Fibroblast of skin of scalp (primary cell): ENCODE measurements at places on chromosomes 7 and 10.
A peak's percentile ranks its signal among the peaks of the same experiment; 100 is the strongest.

GRCh38 chr10:47364911-47365310 is 16.7 kb downstream of the RBP3 start:
- DNase-seq = no peak

- no peak for DNase-seq
These were observed 324.4 kb upstream of the AOAH start for GRCh38 chr7:37048674-37049073.

DNA sequence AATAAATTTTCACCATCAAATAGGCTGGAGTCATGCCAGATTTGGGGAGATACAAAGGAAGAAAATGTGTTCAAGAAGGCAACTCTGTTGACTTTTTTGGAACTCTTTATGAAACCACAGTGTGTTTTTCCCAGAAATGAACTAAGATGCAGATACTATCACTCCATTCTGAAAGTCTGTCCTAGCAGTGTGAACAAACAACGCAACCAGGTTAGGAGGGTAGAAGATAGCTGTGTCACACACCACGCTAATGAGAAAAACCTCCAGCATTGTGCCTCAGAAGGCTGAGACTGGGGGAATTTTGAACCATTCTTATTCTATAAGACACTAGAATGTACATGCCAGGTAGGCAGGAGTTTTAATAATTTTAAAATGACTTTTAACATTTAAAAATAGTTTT is 15.9 kb upstream of the ATP6V0A4 start:
- DNase-seq = no peak

DNA sequence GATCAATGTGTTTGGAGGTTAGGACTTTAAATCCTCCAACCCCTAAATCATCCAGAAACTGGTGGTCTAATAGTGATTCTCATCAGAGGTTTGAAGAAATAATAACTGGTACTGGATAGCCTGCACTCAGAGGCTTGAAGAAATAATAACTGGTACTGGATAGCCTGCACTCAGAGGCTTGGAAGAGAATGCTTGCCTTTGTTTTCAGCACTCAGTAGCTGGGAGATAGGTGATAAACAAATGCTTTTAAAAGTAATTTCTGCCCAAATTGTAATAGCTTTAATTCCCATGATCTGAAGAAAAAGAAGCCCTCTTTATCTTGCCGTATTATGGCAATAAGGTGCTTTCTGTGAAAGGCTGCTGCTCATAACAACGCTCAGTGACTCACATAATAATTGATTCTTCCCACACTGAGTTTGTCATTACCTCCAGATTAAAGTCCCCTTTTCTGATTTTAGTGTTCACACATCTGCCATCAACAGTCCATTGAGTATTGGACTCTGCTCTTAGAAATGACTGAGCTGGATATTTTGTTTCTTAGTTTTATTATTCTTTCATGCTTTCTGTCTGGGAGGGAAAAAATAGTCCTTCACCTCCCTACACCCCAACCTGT is 112.3 kb upstream of the PHYHIPL start:
- DNase-seq = no peak

- no peak for DNase-seq
These were observed 78.2 kb downstream of the NT5C2 start for GRCh38 chr10:103114876-103115275.

GRCh38 chr10:37857287-37858211 is at the start of gene ZNF248:
ZNF248 (minus strand) TSS chr10:37857610; CDS start chr10:37856310, 1,300 bp downstream.
- DNase-seq = peak; percentile 98

GRCh38 chr7:98467570-98468312 is 66.9 kb upstream of the BAIAP2L1 start:
- no peak for DNase-seq

- peak; percentile 24 for DNase-seq
These were observed 259.5 kb upstream of the NPY start for GRCh38 chr7:24024276-24025068.

- no peak for DNase-seq
These were observed 63.3 kb downstream of the CALML3 start for GRCh38 chr10:5588080-5588453.

GRCh38 chr10:108014145-108014901 is 849.8 kb upstream of the SORCS1 start:
- no peak for DNase-seq

DNA sequence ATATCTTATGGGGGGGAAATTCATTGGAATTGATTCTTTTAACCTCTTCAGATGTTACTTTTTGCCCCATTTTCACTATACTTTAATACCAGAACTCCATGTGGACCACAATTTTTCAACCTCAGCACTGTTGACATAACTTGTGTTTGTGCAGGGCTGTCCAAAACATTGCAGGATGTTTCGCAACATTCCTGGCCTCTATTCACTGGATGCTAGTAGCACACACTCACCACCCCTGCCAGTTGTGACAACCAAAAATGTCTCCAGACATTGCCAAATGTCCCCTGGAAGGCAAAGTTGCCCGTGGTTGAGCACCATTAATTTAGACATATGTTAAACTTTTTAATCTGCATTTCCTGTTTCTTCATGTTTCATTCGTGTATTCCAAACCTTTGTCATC is 234.7 kb downstream of the GFRA1 start:
- DNase-seq = peak; percentile 77

DNA sequence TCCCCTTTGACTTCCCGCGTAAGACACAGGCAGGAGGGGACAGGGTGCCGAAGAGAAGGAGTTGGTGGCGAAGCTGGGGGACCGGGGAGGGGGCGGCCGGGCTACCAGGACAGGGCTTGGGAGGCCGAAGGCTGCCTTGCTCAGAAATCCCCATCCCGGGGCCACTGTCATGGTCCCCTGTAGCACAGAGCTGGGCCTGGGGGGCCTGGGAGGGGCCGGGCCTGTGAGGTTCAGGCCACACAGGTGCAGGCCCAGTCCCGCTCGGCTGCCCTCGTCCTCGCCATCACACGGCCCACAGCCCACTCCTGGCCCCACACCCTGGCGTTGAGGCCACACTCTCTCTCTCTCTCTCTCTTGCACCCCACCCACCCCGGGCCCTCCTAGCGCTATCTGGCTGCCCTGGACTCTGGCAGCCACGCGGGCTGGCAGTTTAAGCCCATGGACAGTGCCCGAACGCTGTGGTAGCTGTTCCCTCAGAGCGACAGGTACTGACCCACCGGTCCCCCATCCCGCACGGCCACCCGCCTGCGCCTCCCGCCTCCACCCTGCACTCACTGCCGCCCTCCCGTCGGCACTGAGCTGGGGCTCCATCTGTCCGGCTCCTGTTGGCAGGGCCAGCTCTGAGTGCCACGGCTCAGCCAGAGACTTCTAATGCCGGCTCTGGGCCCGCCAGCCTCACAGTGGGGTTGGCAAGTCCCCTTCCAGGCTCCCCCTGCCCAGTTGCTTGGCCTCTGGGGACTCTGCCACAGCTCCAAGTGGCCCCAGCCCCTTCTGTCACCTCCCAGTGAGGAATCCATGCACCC is 28.0 kb downstream of the TTYH3 start:
- no peak for DNase-seq

DNA sequence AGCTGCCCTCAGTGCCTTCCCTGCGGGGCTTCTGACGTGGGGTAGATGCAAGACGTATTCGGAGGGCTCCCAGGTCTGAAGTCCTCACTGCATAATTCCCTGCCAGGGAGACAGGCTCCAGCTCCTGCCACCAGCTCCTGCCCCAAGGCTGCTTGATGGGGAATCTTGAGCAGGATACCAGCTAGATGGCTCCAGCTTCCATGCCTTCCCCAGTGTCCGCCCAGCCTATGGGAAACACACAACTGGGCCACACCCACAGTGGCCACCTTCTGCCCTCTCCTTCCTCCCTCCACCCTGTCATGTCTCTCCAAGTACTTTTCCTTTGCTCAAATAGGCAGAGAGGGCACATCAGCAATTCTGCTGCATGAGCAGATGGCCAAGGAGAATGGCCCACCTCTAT is 95.8 kb downstream of the PARP12 start:
- no peak for DNase-seq

DNA sequence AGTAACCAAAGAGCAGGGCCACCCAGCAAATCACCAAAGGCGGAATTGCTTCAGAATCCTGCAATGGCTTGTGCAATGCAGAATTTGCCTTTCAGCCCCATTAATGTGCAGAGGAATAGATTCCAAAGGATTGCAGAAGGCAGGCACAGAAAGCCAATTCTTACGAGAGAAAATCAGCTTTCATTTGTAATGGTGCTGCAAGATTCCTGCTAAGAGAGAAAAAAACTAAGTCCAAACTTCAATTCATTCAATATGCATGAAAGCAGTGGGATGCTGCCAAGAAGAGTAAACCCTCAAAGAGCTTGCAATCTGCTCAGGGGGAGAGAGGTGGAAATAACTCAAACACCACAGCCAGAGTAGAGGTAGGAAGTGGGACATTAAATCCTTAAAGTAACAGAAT is 70.4 kb downstream of the ENO4 start:
- no peak for DNase-seq

DNA sequence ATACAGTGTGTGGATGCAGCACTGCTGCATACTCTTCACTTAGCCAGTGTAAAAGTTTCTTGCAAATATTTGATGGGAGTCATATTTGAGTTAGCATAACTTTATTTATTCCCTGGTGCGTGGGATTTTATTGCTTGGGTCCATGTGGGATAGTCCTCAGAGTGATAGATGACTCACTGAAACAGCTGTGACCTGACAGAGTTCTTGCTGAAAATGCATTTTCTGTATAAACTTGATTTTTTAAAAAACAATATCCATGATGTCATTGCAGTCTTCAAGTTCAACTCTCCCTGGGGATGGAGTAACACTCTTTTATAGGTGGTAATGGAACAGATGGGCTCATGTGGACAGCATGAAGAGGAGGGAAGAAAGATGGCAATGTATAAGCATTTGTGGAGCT is 310.0 kb downstream of the PPP1R3A start:
- DNase-seq = no peak

DNA sequence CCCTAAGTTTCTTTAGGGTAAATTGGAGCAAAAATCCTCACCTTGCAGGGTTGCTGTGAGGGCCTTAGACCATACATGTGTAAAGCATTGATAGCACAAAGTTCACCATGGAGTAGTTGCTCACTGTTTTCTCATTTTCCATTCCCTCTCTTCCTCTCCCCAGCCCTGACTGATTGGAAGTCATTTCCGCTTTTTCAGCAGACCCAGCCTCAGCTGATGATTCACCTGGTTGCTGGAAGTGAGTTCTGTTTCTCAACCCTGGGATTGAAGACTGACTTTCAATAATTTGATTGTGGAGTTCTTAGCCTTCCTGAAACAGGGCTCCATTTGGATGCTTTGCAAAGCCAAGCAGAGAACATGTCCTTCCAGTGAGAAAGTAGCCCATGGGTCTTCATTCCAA is 107.0 kb downstream of the PLXNA4 start:
- no peak for DNase-seq

GRCh38 chr7:36036590-36036989 is 116.5 kb upstream of the EEPD1 start:
- no peak for DNase-seq

GRCh38 chr7:158396301-158396905 is 191.2 kb downstream of the PTPRN2 start:
- no peak for DNase-seq

DNA sequence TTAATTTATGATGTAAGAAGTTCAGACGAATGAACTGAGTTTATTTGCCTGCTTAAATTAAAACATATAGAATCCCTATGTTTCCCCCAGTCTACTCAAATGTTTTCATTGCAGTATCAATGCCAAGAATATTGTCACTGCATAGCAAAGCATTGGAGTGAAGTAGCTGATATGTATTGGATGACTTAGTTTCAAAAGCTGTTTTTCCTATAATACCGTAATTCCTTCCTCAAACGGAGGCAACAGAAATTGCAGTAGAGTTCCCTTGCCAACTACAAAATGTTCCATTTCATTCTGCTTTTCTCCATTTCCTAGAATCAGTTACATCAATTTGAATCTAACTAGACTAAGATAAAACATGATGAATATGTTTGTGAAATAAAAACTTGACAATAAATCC is 174.1 kb downstream of the CNTNAP2 start:
- no peak for DNase-seq

DNA sequence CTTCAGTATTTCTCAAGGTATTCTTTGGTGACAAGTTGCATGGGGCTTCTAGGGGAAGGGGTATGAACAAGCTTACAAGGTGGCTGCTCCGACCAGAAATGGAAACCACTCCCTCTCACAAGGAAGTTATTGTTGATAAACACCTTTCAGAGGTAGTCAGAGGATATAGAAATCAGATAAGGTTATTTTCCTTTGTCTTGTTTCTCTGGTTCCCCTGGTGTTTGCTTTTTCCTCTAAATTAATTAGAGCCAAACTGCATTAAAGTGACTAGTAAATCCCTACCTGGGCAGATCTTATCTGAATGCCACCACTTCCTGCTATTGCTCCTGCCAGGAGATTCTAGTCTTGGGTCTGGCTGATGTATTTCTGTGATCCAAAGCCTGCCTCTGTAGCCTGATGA is 725.4 kb downstream of the INHBA start:
- no peak for DNase-seq

DNA sequence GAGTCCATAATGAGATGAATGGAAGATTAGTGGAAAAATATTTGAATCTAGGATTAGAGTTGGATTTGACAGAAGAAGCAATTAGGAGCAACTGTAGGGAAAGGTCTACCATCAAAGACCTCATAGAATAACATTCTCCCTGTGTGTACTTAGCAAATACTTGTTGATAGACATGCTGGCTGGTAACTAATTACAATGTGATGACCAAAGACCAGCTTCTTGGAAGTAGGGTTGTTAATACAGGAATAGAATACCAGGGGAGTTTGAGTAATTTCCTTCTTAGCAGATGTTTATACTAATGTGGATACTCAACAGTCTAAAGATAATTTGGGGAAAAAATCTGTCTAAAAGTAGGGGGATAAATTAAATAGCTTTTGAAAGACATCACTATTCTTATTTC is 357.5 kb upstream of the BMPER start:
- DNase-seq = no peak

DNA sequence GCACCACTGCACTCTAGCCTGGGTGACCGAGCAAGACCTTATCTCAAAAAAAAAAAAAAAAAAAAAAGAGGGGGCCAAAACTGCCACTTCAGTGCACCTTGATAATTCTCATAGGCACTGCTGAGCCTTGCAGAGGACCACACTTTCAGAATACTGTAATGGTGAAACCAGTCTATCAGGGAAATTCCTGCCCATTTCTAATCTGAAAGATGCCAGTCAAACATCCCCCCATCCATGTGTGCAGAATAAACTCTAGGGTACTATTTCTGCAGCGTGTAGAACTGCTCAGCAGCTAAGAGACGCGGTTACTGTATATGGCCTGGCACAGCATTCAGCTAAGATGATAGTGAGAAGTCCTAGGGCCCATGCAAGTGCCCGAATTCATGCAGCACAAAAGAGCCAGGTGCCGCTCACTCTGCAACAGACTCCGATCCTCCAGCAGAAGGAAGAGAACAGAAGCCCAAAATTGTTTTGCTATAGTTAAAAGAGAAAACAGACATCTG is 286.8 kb upstream of the KLF14 start:
- DNase-seq = no peak

- no peak for DNase-seq
These were observed 493.1 kb downstream of the REEP3 start for GRCh38 chr10:64014281-64014680.

- peak; percentile 73 for DNase-seq
These were observed 73.5 kb downstream of the CTNNA3 start for GRCh38 chr10:67622511-67622910.

- DNase-seq = no peak
These were observed 108.8 kb upstream of the GSDME start for GRCh38 chr7:24866004-24866615.
